SW480 (cell line): ENCODE measurements at places on chromosomes 7 and 10.

- DNase-seq, result no peak
These were observed 85.4 kb downstream of the FAM13C start for GRCh38 chr10:59276919-59277318.

GRCh38 chr7:31104361-31105255, 52.5 kb downstream of the ADCYAP1R1 start:
- DNase-seq, result no peak

GRCh38 chr10:30170814-30171213, 111.4 kb upstream of the JCAD start:
- no peak for DNase-seq

GRCh38 chr10:77274046-77274795, 363.4 kb downstream of the KCNMA1 start:
- DNase-seq, result peak; percentile 42

- no peak for DNase-seq
These were observed 757.1 kb downstream of the GRID1 start for GRCh38 chr10:85609509-85609908.

- DNase-seq, result peak; percentile 10
These were observed 15.9 kb upstream of the FAS start for GRCh38 chr10:88974446-88975376.

DNA sequence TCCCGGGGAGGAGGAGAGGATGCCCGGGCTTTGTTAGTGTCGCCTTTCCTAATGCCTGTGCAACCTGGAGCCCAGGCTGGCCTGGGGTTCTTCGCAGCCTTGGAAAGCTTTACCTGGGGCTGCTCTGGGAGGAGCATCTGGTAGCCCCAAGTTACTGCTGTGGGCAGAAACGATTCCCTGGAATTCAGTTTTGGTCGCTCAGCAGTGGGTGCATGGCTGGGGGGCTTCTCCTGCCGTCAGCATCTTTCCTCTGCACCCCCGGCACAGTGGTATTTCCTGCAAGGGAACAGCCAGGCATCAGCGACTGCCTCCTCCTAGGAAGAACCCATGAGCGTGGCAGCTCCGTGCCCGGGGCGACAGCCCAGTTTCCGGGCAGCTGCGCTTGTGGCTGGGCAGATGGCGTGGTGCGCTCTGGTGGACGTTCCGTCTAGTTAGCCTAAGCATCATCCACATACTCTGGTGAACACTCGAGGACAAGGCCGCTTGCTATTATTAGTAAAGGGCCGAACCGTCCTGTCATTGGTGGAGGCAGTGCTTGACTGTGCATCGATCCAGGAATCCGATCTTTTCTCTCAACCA, 107.0 kb upstream of the BTBD16 start:
- DNase-seq, result no peak

GRCh38 chr10:132302421-132303310, 5.1 kb downstream of the STK32C start:
- DNase-seq, result no peak

- DNase-seq, result no peak
These were observed 227.0 kb downstream of the ANK3 start for GRCh38 chr10:60162631-60163030.
